Caki2 (cell line): ENCODE measurements at places on chromosomes 13 and 19.

DNA sequence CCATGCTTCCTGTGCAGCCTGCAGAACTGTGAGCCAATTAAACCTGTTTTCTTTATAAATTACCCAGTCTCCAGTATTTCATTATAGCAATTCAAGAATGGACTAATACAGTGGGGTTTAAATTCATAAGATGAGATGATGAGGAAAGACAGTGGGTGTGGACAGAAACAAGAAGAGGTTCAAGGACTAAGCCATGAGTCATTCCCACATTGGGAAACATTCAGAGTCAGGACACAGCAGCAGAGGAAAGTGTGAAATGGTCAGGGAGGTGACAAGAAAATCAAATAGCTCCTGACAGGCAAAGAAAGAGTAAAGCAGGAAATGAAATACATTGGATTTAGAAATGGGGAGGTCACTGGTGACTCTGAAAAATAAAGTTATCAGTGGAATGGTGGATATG, 9.1 kb downstream of the ZNF841 start:
- no peak for DNase-seq

GRCh38 chr13:77503398-77503797, 32.1 kb upstream of the SCEL start:
- no peak for DNase-seq

DNA sequence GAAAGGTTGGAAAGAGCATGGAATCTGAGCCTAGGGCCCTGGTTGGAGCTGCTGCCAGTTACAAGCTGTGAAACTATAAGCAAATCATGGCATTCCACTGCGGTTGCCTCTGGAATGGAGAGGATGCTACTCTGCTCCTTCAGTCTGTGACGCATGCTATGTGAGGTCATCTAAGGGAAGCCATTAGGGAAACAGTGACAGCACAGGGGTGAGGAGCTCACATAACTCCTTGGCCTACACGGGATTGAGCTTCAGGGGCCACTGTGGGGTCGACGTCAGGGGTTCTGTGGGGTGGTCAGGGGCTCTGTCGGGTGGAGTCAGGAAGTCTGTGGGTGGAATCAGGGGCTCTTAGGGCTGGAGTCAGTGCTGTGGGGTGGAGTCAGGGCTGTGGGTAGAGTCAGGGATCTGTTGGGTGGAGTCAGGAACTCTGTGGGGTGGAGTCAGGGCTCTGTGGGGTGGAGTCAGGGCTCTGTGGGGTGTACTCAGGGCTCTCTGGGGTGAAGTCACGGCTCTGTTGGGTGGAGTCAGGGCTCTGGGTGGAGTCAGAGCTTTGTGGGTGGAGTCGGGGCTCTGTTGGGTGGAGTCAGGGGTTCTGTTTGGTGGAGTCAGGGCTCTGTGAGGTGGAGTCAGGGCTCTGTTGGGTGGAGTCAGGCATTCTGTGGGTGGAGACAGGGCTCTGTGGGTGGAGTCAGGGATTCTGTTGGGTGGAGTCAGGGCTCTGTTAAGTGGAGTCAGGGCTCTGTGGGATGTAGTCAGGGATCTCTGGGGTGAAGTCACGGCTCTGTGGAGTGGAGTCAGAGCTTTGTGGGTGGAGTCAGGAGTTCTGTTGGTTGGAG, 35.8 kb upstream of the MEDAG start:
- DNase-seq, result peak; percentile 98

DNA sequence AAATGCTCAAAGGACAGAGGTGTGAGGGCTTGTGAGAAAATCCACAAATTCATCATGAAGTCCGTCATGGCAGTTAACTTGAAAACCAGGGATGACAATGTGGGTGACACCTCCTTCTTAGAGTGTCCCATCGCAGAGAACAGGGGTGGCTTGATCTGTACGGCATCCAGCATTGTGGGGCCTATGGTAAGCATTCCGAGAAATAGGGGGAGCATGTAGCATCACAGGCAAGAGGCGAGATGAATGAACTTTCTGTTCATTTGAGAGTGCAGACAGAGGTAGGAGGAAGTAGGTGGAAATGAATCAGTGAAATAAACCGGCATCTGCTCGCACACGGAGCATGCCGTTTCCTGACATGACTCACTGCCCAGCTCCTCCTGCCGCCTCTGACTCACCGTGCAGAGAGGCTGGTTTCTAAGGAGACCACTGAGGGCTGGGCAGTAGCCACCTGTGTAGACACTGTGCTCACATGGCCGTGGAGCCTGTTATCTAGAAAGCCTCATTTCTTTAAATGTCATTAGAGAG, 339.0 kb downstream of the RFC3 start:
- DNase-seq, result peak; percentile 84

DNA sequence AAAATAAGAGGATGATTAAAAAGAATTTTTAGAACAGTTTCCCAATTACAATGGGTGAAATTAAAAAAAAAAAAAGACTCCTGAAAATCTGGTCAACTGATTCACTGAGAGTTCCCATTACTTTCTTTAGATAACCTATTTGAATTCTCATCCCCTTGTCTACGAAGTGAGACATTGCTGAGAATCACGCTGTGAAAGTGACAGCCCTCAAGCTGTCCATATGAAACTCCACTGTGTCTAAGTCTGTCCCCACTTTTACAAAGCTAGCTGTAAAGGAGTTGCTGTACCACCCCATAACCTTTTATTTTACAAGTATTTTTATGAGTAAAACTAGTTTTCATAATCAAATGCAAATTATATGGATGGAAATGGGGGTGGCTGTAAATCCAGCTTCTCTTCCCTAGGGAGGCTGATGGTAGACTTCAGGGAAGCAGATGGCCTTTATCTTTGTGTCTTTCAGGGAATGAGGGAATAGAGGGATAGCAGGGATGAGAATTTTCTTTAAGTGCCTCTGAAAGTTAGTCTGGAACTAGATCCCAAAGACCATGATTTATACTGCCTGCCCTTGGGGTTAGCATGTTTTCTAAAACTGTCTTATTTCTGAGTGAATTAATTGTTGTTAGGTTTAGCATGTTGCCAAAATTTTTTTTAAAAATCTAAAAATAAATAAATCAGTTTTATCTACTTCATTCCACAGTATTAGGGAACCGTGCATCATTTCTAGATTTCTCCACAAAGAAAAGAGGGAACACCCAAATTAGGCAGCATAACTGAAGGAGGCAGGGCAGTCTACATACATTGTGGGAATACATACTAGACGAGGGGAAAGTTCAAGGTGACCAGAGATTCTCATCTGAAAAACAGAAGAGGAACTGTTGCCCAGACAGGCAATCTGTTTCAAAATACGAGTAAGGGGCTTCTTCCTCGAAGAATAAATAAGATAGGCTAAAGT, 1219.1 kb downstream of the UQCRFS1 start:
- no peak for DNase-seq

DNA sequence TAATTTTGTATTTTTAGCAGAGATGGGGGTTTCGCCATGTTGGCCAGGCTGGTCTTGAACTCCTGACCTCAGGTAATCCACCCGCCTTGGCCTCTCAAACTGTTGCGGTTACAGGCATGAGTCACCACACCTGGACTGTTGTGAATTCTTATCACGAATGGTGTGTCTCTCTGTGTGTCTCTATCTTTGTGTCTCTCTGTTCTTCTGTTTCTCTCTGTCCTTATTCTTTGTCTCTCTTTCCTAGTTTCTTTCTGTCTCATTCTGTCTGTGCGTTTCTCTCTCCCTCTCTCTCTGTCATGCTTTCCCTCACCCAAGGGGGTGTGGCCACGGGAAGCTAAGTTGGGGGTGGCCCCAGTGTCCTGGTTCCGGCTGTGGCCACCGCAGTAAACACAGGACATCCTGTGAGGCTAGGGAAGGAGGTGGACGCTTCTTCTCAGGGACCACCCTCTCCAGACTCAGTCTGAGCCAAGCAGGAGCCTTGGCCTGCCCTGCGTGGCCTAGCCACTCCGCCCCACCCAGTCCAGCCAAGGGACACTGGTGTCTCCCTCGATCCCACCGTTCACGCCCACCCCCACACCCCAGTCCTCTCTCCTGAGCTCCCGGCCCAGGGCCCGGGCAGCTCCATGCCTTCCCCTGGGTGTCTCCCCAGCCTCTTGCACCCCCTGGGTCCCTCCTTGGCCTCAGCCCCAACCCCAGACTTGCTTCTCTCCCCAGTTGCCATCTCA, 3.9 kb upstream of the PRX start:
- DNase-seq, result peak; percentile 21

GRCh38 chr13:80126389-80127068, 214.4 kb downstream of the SPRY2 start:
- no peak for DNase-seq

DNA sequence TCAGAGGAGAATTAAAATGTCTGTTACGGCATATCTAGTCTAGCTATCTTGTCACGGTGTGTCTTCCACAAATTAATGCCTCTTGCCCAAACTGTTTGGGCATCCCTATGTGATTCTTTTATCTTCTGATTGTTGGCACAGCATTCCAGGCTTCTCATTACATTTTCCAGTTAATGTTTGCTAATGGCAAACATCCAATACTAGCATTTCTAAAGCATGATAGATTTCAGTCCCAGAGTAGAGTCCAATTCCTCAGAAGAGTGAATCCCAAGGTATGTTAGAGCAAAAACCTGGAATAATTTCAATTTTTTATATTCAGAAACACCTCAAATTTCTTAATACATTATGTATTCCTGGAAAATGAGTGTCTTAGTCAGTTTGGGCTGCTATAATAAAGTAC, 684.5 kb upstream of the SLITRK1 start:
- no peak for DNase-seq

DNA sequence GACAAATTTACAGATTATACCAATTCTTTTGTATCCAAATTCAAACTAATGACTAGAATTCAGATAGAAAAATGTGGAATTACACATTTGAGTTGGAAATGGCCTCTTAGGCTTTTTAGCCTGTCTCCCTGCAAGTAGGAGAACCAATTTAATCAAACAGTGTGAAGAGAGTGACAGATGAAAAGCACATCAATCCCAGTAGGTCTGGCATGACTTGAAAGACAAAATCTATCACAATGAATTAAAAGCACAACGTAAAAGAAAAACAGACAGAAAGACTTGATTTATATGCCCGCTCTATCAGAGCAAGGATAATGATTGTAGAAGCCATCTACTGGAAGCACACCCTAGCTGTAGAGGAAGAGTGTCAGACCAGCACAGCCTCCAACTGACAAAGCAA, 1084.4 kb upstream of the SPRY2 start:
- no peak for DNase-seq

GRCh38 chr13:49877629-49878218, 58.4 kb downstream of the SPRYD7 start:
- DNase-seq, result no peak

GRCh38 chr19:5472286-5472685, 17.1 kb downstream of the ZNRF4 start:
- DNase-seq, result no peak

GRCh38 chr19:32345261-32346207, at the start of gene ZNF507:
Gene ZNF507, plus strand, starts transcription at chr19:32345610. Its CDS starts 7,221 bp downstream, at chr19:32352831.
- peak; percentile 87 for DNase-seq

DNA sequence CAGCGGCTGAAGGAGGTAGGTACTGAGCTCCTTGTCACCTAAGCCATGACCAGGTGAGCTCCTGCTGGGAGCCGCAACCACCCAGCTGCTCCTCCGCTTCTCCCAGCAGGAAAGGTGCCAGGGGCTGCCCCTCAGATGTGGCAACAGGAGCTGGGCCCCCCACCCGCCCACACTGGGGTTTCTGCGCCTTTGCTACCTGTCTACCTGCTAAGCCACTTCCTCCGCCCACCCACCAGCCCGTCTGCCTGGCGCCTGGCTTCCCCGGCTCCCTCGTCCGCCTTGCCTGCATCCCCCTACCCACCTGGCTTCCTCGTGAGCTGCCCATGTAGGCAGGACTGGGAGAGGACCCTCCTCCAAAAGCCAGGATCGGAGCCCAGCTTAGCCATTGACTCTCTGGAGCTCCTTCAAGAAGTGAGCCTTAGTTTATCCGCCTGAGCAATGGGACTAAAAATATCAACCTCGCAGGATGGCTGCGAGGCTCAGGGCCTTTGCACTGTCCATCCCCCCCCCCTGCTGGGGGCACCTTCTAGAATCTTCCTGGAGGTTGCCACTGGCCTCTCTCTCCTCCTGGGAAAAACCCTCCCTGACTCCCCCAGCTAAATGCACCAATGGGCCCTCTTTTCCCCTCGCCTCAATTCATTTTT, 55.8 kb upstream of the KLF2 start:
- no peak for DNase-seq
